Choroid plexus epithelial cell (primary cell): ENCODE measurements at places on chromosomes 12 and 14.
A peak's percentile ranks its signal among the peaks of the same experiment; 100 is the strongest.

DNA sequence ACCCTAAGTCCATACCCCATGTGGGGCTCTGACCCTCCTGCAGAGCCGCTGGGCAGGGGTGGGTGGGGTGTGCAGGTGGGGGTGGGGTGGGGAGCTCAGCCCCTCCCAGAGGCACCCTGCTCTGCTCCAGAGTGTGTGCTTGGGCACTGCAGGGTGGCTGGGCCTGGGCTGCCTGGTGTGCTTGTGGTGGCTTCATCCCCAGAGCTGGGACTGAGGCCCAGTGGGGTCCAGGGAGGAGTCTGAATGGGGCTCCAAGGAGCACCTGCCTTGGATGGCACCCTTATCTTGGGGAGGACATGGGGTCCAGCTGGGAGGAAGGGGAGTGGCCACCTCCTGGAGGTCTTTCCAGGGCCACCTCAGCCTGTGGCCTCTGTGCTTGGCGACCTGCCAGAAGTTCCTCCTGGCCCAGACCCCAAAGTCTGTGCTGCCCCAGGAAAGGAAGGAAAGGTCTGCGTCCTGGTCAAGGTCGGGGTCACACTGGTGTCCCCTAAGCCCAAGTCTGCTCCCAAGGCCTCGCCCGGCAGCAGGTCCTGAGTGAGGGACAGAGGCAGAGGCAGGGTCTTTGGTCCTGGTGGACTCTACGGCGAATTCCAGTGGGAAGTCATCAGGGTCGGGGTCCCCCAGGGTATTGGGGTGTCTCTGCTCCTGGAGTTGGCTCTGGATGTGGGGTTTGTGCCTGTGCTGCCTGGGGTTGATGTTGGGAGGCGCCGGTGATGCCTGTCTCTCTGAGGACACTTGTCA is 373.4 kb downstream of the TMEM121 start:
- DNase-seq = no peak

- peak; percentile 38 for DNase-seq
Observed at GRCh38 chr12:98374007-98374406, 141.4 kb upstream of the TMPO start.

DNA sequence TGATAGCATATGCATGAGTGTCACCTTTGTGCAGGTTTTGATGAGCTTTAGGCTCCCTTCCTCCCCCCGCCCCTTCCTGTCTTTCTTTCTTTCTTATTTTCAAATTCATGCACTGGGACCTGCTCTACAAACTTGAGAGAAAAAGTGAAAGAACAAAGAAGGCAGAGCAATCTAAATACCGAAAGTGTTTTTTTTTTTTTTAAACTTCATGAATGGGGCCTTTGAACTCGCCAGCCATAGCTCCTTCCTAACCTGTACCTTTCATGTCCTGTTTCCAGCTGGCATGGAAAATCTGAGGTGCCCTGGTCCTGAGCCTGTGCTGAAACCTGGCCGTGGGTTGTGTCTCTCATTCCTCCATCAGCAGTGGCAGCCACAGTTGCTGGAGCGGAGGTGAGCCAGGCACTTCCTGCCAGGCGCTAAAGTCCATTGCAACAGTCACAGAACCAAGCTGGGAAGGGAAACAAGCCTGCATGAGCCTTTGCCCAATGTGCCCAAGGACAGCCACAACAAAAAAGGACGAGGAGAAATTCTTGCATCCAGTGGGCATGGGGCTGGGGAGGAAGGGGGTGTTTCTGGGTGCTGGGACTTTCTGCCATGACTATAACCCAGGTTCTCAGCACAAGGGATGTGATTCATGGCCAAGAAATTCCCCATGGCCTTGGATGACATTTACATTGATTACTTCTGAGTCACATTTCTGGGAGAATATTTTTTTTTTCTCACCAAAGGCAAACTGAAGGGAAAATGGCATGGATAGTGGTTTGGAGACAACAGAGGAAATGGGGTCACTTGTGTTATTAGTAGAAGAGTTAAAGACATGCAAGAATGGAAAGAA is 102.7 kb downstream of the TMEM30B start:
- peak; percentile 97 for DNase-seq

GRCh38 chr12:18723752-18724151 is 14.1 kb downstream of the PLCZ1 start:
- DNase-seq = peak; percentile 88

GRCh38 chr12:34287986-34288962 is 266.0 kb downstream of the ALG10 start:
- no peak for DNase-seq

- no peak for DNase-seq
Observed at GRCh38 chr14:93982230-93983007, 6.0 kb upstream of the ASB2 start.

- DNase-seq = no peak
Observed at GRCh38 chr12:90321369-90321768, 612.7 kb upstream of the ATP2B1 start.

DNA sequence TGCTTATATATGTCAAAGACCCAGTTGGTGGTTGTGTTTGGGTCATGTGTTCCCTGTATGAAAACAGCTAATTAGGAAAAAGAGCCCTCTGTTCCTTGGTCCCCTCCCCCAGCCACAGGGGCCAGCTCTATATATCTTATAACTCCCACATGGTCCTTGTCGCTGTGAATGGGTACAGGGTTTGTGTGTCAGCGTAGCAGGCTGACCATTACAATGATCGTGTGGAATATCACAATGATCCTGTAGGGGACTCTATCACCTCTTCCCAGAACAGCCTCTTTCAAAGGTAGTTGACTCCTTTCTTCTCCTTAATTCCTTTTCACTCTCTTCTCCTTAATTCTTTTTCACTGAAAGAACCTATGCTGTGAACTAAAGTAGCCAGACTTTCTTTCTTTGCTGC is 51.6 kb upstream of the RIC8B start:
- DNase-seq = no peak

DNA sequence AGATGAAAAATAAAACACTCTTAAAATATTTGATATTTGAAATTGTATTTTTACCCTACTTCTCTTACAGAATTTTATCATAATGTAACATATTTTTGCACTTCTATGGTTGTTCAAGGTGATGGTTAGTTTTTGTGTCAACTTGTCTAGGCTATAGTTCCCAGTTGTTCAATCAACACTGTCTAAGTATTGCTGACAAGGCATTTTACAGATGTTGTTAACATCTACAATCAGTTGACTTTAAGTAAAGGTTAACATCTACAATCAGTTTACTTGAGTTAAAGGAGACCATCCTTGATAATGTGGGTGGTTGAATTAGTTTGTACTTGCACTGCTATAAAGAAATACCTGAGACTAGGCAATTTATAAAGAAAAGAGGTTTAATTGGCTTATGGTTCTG is 206.5 kb downstream of the AEBP2 start:
- DNase-seq = no peak

- DNase-seq = no peak
Observed at GRCh38 chr14:59376686-59377085, 88.5 kb downstream of the GPR135 start.

GRCh38 chr12:107522692-107523477 is 162.7 kb upstream of the PWP1 start:
- DNase-seq = no peak
